ENCODE measurements at places on chromosomes 3 and 15. TPM values are rescaled to one million over a fixed set of nuclear protein-coding genes. Genes with fewer than 3 reads are reported as not detected.

Gene SOX14
- total RNA-seq: not detected

Gene P2RY1
- 5.1 TPM for total RNA-seq

Gene RAD51
- total RNA-seq: 9.4 TPM

Gene PTH1R
- not detected for total RNA-seq

Gene MYZAP
- not detected for total RNA-seq

Gene TERC
- 589 TPM for total RNA-seq

Gene TGM5
- total RNA-seq: not detected

Gene WNT5A
- 5.3 TPM for total RNA-seq

Gene GADL1
- not detected for total RNA-seq

Gene MED12L
- total RNA-seq: 0.73 TPM

Gene GOLGA6L7
- not detected for total RNA-seq

Gene SEMA3F
- total RNA-seq: not detected

Gene PRR20G
- total RNA-seq: not detected

Gene NR2E3
- not detected for total RNA-seq

Gene TMIE
- total RNA-seq: not detected
